AG08395 (cell line): ENCODE measurements at places on chromosomes 2 and 18.
A peak's percentile ranks its signal among the peaks of the same experiment; 100 is the strongest.

DNA sequence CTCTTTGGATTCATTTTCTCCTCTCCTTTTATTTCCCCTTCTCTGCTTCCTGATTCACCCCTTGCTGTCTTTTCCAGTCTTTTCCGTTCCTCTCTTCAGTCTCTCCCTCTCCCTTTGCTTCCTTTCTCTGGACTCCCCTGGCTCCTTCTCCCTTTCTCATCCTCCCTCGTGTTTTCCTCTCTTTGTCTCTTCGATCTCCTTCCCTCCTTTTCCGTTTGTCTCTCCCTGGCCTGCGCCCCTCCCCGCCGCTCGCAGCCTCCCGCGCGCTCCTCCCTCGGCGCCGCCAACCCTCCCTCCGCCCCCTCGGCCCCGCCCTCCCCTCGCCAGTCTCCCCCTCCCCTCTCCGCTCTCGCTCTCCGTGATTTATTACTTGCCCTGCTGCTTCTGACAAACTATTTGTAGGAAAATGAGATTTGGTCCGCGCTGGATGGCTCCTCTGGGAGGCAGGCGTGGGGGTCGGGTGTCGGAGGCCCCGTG, 46.0 kb upstream of the PAX8 start:
- DNase-seq, result peak; percentile 82

DNA sequence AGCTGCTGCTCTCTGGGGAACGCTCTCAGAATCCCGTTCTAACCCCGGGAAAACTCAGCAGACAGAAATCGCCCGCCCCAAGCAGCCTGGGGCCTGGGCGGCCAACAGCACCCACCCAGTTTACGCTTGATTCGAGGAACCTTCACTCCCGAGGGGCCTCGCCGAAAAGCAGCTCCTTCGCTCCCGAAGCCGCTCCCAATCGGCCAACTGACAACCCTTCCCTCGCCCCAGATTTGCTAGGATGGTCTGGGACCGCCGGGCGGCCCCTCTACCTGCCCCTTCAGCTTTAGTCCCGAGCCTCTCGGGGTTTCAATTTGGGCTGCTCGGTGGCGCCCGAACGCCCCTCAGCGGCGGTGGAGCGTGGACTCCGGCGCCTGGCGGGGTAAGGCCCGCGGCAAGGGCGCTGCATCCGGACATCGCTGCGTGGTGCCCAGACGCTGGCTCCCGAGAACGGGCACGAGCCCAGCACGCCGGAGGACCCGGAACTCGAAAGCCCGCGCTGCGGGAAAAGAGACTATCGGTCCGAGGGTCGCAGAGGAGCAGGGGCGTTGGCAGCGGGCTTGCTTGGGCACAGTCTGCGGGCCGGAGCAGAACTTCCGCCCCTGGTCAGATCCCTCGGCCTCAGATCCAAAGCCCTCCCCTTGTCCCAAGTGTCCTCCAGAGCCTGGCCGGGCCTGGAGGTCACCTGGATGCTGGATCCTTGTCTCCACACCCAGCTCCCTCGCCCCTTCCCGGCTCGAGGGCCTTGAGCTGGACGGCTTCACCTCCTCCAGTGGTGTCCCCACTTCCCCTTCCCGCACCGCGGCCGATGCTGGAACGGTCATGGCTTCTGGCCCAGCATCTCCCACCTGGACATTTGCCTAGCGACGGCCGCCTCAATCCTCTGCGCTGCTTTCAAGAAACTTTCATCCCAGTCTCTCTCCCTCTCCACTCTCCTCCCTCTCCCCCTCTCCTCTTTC, 3.0 kb upstream of the OTX1 start:
- DNase-seq, result no peak

DNA sequence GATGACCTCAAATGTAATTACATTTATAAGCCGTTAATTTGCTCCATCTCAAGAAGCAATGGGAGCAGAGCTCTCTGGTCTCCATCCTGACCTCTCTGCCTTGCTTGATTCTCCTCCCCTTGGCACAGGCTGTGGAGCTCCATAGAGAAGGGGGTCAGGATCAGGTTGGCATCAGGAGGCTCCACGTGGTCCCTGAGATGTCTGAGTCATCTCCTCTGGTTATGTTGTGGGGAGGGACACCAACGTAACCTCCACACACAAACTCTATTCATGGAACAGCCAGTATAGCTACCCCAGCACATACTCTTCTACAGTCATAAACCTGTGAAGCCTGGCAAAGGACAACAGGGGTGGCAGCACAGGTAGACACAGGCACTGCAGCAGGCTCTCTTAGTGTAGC, 29.0 kb downstream of the TRABD2A start:
- DNase-seq, result no peak

GRCh38 chr18:31280502-31280901, 37.5 kb upstream of the DSG1 start:
- no peak for DNase-seq

GRCh38 chr2:145851730-145852129, 1331.8 kb upstream of the ZEB2 start:
- DNase-seq, result no peak

DNA sequence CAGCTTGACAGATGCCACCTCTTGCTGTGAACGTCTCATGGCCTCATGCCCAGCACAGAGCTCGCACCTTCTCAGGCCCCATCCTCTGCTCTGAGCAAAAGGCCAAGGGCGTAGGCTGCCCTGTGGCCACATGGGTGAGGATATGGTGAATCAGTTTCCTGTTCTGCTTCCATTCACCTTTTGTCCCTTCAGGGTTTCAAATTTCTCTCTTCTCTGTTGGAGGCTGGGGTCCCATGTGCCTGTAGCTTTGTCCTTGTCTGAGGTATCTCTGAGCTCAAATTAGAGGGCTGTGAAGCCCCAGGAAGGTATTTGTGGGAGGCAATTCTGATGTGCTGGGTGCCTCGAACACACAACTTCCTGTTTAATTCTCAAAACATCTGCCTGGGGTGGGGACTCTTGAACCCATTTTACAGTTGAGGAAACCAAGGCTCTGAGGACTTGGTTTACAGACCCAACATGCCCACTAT, 29.0 kb downstream of the ZAP70 start:
- no peak for DNase-seq

DNA sequence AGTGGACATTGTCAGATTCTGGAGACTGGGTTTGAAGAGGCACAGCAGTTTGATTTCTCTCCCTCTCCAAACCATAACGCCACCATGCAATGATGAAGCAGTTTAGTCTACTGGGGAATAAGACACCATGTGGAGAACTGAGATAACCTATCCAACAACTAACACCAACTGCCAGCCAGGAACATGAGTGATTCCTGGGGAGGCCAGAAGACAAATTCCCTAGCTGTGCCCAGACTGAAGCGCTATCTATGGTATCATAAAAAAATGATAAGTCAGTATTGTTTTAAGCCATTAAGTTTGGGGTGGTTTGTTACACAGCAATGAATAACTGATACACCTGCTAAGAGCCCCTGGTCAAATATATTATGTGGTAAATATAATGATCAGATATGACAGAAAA, 129.3 kb downstream of the EXOC6B start:
- DNase-seq, result no peak

DNA sequence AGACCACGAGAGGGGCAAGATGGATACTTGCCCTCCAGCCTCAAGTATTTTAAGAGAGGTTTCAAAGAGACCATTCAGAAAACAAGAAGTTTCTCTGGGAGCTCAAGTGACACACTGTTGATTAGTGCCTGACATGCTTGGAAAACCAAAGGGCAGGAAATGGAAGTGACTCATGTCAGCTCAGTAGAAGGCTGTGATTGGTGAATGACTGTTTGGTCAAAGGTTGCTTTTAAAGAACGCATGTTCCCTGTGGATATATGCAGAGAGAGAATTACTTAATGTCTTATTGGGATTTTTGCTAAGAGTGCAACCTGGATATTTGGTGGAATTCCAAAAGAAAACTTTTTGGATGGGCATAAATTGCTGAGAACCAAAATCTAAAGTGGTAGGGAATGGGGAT, 549.9 kb downstream of the XIRP2 start:
- DNase-seq, result no peak

DNA sequence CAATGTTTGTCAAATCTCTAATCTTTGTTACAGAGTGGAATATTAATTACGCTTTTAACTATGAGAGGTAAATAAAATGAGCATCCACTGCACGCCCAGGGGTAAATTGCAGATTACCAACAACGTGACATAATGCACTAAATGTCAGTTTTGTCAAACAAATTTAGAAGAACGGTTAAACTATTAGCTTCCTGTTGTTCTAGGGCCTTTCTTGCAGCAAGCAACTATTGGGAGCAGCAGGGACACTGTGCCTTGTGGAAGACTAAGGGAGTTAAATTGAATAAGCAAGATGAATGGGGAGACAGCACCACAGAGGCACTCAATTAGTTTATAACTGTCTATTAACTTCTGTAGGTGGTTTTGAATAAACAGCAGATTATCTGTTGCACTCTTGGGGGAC, 391.0 kb upstream of the RAB12 start:
- DNase-seq, result no peak

DNA sequence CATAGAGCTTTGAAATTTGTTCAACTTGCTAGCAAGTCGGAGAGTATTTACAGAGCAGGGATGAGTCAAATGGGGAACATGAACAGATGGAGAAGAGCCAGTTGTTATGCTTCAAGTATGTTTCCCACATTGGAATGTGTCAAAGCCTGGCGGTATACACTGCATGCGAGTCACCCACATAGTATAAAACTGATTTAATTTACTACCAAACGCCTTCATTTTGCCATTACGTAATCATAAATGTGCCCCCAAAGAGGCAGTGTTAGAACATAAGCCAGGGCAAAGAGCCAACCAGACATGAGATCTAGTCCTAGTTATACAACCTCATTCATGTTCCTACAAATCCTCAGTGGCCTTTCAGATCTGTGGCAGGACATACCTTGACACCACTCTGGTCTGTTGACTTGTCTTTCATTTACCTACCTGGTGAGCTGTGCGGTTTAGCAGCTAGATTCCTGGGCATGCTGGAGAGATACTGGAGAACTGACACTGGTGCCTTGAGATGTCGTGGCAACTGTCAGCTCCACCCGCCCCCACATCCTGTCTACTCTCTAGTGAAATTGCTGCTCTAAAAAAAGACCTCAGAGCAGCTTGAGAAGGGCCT, 21.7 kb upstream of the NRP2 start:
- peak; percentile 89 for DNase-seq

DNA sequence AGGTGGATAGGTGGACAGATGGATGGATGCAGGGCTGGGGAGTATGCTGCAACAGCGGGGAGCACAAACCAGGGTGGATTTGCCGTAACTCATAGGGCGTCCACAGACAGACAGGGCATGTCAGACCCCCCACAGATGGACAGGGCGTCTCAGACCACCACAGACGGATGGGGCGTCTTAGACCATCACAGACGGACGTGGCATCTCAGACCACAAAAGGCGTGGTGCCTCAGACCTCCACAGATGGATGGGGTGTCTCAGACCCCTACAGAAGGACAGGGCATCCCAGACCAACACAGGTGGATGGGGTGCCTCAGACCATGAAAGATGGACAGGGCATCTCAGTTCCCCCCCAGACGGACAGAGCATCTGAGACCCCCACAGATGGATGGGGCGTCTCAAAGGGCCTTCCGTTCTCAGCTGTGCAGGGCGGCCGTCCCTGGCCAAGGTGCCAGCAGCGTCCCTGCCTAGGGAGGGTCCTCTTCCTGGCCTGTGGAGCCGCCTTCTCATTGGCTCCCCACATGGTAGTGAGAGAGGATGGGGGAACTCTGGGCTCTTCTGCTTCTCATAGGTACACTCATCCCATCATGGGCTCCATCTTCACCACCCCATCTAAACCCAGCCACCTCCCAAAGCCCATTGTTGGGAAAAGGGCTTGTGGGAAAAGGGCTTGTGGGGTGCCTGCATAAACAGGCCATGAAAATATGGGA, 2.1 kb downstream of the ANKMY1 start:
- no peak for DNase-seq

DNA sequence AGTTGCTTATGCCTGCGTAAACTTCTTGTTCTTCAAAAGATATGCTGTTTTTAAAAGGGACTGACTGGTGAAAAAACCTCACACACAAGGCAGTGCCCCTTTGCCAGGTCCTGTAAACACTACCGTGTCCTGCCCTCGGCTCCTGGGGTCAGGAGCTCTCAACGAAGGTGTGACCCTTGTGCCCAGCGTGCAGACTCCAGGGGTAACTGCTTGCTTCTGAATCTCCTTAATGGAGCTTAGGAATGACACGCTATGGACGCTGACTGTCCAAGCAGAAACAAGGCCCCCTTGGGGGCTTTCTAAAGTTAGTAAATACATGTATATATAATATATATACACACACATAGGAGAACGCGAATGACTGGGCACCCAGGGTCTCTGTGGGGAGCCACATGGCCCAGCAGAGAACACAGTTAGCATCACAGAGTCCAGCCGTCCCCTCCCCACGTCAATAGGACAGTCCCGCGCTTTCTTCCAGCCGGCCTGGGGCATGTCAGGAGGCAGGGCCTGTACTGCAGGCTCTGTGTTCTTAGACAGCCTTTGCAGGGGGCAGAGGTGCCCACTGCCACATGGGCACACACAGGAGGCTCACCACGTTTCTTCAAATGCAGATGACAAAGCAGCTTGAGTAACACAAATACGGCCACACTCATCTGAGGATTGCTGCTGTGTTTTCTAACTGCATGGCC, 96.1 kb downstream of the HDAC4 start:
- DNase-seq, result no peak

- DNase-seq, result no peak
Measured at GRCh38 chr2:168501466-168502065, 45.5 kb downstream of the CERS6 start.

DNA sequence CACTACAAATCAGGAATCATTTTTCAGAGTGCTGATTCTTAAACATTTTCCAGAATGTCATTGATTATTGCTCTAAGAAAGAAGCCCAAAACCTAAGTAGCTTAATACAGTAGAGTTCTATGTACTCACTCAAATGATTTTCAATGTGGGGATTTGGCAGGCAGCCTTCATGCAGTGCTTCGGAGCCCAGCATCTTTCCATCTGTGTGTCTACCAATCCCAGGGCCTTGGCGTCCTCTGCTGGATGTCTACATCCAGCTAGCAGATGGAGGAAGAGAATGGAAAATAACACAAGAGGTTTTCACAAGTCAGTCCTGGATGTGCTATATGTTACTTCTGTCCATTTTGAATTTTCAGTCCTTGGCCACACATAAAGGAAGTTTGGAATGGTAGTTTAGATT, 151.8 kb downstream of the RDH14 start:
- DNase-seq, result no peak

GRCh38 chr18:58977223-58977622, 112.5 kb downstream of the ZNF532 start:
- DNase-seq, result no peak

GRCh38 chr18:62577765-62578164, 54.9 kb downstream of the ZCCHC2 start:
- no peak for DNase-seq

GRCh38 chr2:70975237-70975636, 3.2 kb upstream of the ANKRD53 start:
- DNase-seq, result no peak

DNA sequence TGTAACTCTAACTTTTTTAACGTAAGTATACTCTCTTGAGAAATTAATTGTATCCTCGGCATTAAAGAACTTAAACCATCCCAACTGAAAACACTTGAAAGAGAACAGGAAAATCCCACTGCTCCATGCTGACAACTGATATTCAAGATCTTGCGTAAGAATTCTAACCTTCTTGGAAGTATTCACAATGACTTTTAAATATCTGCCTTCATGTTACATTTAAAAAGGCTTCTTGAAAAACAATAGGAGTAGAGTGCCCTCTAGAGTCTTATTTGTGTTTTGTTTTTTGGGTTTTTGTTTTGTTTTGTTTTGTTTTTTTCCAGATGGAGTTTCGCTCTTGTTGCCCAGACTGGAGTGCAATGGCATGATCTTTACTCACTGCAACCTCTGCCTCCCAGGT, 65.4 kb upstream of the DNAJC10 start:
- DNase-seq, result peak; percentile 49

GRCh38 chr2:203918264-203918663, 18.3 kb upstream of the ICOS start:
- DNase-seq, result no peak

GRCh38 chr2:240840435-240841060, 20.5 kb upstream of the KIF1A start:
- DNase-seq, result peak; percentile 91
